ENCODE measurements at places on chromosomes 11 and 22.
A peak's percentile ranks its signal among the peaks of the same experiment; 100 is the strongest.

- peak; percentile 66 for DNase-seq
Observed at GRCh38 chr22:25153961-25154666, 45.5 kb upstream of the CRYBB3 start.

DNA sequence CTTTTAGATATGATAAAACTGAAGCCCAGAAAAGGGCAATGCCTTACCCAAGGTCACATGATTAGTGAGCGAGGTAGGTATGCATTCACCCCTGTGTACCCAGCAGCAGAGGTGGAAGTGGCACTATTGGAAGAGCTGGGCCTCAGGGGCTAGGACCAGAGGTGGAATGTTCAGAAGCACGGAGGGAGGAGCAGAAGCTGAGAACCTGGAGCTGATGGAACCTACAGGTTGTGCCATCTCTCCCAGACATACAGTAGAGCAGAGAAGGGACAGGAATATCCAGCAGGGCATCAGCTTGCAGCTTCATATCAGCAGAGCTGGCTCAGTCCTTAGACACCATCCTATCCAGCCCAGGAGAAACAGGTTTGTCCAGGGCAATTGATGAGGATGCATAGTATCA lies 14.6 kb upstream of the FCHSD2 start:
- DNase-seq, result no peak

DNA sequence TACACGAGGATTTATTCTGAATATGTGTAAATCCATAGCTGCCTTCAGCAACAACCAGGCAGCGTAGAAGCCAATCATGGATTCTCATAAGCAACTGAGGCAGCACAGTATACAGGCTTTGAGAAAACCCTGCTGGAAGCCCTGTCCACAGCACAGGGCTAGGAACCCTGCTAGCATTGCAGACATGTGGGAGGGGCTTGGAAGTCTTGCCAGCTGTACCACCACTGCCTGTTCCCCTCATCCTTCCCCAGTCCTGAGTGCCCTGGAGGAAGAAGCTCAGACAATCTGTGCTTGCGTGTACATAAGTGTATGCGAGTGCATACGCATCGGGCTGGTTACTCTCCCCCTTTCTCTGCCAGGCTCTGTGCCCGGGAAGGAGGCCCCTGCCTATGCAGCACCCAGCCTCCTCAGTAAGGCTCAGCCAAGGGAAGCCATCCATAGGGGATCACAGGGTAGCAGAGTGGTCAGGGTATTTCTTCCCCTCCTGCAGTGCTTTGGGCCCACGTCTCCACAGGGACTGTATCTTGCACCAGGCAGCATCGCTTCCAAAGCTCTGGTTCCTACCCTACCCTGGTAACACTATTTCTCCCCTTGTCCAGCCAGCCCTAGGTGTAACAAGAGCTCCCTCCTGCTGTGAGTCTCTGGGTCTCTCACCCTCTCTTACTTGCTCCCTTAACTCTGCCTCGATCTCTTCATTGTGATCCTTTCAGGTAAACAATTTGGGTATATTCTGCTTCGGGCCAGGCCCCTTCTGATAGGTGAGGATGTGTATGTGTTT lies 90.5 kb downstream of the GALNT18 start:
- no peak for DNase-seq

DNA sequence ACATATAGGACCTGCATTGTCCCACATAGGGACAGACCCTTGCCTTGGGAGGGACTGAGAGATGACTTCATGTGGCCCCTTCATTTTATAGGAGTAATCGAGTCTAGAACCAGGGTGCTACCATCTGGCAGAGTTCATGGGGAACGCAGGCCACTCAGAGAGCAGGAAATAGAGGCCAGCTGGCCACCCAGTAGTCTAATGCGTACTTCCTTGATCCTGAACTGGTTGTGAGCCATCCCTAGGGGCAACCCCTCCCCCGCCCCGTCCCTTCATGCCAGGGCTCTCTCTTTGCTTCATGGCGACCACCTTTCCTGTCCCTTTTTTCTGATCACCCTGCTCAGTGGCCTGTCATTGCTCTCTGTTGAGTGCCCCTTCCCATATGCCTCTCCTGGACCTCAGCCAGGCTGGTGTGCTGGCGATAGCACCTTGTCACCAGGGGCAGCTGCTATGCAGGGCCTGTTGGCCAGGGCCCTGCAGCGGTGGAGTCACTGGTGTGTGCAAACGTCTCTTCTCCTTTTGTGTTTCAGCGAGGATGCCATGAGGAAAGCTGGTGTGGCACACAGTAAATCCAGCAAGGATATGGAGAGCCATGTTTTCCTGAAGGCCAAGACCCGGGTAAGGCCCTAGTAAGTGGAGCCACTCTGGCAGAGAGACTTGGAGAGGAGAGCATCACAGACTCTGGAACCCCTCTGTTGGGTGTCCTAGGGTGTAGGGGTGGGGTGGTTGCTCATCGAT lies 29.3 kb downstream of the MED15 start:
- DNase-seq, result no peak

- DNase-seq, result peak; percentile 24
Observed at GRCh38 chr11:77801477-77801876, 19.0 kb downstream of the RSF1 start.

- DNase-seq, result no peak
Observed at GRCh38 chr22:46104170-46104880, 46.0 kb upstream of the PPARA start.

DNA sequence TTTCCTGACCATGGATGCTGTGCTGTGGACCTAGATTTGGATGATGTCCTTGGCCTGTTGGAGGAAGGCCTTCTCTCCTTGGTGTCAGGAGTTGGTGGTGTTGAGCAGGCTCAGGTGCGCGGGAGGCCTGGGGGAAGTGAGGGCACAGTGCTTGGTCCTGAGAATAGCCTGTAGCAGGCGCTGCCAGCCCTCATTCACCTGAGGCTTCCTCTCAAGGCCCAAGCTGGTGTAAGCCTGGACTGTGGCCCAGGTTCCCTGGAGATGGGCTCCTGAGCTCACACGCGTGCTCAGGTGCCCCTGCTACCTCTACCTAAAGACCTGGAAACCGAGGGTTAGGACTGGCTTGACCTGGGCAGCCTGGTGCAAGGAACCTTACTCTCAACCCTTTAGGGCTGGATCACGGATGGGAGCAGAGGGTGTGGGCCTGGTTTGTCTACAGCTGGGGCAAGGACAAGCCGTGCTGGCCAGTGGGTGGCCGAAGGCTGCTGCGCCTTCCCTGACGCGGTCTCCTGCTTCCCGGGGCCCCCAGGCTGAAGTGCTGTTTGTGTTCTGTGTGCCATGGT lies 7.8 kb upstream of the GRAMD4 start:
- no peak for DNase-seq

GRCh38 chr11:535210-535518 lies 212 bp downstream of the HRAS start:
- no peak for DNase-seq

GRCh38 chr11:8686325-8686724 lies 3.7 kb downstream of the RPL27A start:
- DNase-seq, result no peak
